Testis (tissue), 5 donors: ENCODE measurements at places on chromosomes 12 and 14.

GRCh38 chr14:67508956-67509355 is 20.4 kb upstream of the TMEM229B start:
- no peak for DNase-seq

- no peak for DNase-seq
These were observed 8.4 kb downstream of the LRFN5 start for GRCh38 chr14:41615011-41615595.

GRCh38 chr12:49917166-49917787 is 13.6 kb upstream of the FAIM2 start:
- no peak for DNase-seq

DNA sequence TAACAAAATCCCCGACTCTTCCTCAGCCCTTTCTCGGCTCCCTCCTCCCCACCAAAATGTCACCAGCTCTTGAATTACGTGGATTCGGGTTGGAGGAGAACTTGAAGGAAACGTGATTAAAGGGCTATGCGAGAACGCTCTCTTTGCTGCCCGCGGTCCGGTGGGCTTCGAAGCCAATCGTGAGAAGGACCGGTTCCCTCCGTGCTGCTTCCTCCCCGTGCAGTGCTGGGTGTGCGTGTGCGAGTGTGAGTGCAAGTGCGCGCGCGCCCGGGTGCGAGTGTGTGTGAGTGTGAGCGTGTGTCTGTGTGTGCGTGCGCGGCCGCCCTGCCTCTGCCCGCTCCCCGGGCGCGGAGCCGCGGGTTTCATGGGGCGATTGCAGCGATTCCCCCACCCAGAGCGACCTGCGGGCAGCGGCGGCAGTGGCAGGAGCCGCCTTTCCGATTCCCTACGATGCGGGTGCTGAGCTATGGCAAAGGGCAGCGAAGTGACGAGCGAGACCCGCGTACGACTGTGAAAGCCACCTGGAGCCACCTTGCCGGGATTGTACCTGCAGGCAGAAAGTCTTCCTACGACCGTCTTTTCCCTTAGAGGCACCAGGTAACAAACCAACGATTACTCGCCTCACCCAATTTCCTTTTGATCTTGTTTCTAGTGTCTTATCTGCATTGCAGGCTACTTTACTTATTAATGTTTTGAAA is 1.4 kb downstream of the LRFN5 start:
- DNase-seq, result no peak

DNA sequence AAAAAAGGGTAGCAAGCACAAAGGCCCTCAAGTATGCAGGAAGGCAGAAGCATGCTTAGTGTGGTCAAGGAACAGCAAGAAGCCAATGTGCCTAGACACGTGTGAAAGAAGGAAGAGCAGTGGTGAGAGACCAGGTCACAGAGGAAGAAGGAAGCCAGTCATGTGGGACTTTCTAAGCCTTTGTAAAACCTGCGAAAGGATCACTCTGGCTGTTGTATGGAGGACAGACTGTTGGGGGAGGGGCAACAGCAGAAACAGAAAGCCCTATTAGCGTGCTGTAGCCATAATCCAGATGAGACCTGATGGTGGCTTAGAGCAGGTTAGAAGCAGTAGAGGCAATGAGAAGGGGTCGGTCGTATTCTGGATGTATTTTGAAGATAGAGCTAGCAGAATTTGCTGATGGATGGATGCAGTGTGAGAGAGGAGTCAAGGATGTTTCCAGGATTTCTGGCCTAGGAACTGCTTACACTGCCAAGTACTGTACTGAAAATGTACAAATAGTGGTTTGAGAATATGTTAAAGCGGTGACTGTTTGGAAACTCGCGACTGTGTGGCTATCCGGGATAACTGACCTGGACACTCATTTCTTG is 5.7 kb upstream of the MLF2 start:
- no peak for DNase-seq
